ENCODE measurements at places on chromosomes 7 and 10.
A peak's percentile ranks its signal among the peaks of the same experiment; 100 is the strongest.

DNA sequence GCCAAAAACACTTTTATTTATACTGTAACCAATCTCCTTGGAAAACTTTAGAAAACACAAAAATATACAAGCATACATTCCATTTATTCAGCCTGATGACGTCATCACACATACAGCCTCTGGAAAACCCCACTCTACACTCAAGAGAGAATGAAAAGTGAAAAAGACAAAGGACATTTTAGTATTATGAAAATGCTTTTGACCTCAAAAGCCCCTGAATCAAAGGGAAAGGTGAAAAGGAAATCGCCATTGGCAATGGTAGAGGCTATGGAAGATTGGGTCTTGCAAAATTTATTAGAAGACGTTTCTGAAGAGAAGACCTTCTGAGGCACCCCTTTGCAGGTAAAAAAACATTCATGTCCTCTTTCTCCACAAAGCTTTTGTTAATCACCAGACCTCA is 82.9 kb upstream of the STRIP2 start:
- no peak for DNase-seq

GRCh38 chr7:27182861-27183681 is 2.0 kb downstream of the HOXA11 start:
- DNase-seq, result peak; percentile 9

GRCh38 chr10:112958275-112958995 is 8.4 kb downstream of the TCF7L2 start:
- no peak for DNase-seq

GRCh38 chr10:70315815-70316214 is 32.0 kb upstream of the NPFFR1 start:
- DNase-seq, result no peak

- no peak for DNase-seq
Observed at GRCh38 chr7:106206826-106207541, 77.8 kb downstream of the NAMPT start.

- DNase-seq, result peak; percentile 91
Observed at GRCh38 chr7:44847509-44847919, 373 bp downstream of the H2AZ2 start.

DNA sequence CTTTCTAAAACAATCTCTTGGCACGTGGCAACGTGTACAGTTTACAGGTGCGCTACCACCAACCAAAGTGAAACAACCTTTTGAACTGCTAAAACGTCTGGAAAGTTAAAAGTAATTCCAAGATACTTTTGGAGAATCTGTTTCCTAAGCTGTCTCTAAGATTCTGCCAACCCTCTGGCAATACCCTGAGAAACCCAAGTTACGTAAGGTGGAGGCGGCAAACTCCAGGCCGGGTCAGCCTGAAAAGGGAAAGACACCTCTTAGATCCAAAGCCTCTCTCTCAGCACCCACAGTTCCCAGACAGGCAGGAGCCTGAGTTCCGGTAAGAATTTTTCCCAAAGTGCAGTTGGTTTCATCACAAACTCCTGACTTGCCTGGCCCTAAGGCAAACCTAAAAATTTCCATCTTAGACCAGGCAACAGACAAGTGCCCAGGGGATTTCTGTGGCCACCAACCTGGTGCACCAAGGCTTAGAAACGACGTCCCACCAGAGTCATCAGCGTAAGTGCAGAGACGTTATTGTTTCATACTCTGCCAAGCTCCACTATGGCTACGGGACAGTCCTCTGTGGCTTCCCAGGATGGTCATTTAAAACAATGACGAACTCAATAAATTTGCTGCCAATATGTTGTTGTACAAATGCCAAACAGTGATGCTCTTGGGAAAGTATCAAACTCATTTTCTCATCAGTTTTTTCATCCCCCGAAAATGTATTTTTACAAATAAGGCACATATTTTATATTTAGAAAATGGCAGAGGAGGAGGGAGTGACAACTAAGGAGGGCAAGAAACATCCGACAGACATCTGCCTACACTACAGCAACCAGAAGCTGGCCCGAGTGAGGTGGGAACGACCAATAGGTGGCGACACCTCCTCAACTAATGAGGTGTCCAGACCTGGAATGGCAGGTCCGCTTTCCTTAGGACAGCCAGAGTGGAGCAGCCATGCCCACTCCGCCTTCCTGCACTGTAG is 205.8 kb upstream of the FRMD4A start:
- peak; percentile 67 for DNase-seq

- DNase-seq, result no peak
Observed at GRCh38 chr10:113113918-113114317, 163.9 kb downstream of the TCF7L2 start.

DNA sequence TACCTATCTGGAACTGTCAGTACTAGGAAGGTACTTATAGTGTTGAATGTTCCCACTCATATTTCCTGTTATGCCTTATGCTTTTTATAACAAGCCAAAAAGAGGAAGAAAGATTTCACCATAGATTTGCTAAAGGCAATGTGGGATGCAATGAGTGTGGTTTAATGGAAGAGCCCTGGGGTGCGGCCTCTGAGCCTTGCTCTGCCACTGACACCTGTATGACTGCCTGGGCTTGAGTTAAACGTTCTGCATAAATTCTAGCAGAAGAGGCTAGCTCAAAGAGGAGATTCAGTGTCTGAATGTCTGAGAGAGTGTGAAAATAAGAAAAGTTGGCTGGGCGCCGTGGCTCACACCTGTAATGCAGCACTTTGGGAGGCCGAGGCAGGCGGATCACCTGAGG is 143.8 kb downstream of the TPST1 start:
- DNase-seq, result no peak

- no peak for DNase-seq
Observed at GRCh38 chr7:148264933-148265557, 325.5 kb upstream of the C7orf33 start.

- DNase-seq, result no peak
Observed at GRCh38 chr7:18040196-18040595, 12.6 kb upstream of the PRPS1L1 start.

DNA sequence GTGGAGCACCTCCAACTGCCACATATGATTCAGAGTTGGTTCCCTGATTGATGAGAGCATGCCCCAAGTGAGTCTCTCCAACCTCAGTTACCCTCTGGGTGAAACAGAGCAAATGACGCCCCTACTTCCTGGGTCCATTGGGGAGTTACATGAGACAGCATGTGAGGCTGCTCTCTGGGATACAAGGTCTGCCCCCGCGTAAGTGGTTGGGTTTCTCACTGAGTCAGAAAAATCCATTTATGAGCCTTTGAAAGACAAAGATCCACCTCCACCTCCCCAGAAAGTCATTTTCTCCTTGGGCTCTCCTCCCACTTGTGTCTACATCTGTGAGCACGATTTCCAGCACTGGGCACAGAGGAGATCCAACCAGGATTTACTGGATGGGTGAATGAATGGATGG is 70.7 kb upstream of the DNAAF5 start:
- peak; percentile 25 for DNase-seq

GRCh38 chr10:69541463-69541862 is 31.8 kb downstream of the NEUROG3 start:
- no peak for DNase-seq

DNA sequence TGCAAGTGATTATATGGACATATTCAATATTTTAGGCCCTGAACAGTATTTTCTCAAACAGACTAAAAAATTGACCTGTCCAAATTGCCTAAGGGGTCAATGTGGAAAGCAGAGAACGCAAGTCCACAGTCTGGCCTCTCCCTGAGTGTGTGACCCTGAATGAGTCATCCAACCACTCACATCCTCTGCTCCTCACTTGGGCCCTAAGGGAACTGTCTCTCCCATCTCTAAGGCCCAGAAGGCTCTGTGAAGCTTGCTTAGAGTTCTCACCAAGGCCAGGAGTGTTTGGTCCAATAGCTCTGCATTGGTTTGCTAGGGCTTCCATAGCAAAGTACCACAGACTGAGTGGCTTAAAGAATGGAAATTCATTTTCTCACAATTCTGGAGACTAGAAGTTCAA is 155.1 kb downstream of the LSM5 start:
- DNase-seq, result no peak

DNA sequence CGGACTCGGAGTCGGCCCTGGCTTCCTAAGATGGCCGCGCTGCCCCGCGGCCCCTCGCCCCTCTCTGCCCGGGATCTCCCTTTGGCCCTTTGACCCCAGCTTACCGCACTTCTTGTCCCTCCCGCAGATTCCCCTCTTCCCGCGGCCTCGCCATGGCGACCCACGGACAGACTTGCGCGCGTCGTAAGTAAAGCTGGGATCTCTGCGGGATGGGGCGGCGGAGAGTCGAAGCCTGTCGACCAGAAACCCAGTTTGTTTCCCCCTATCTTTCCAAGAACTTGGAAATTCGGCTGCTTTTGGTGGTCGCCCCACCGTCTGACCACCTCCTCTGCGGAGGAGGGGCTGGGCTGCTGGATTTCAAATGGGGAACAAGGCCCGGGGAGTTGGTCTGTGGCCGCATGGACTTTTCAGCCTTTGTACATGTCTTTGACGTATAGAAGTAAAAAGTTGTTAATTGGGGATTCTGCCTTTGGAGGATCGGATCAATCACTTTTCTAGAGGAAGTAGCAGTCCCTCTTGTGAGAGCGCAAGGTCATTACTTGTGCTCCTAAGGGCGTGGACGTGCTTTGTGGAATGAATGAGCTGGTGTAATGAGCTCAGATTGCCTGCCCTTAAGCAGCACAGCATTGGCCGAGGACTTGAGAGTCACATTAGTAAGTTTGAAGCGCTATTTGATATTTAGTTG is 553 bp downstream of the VDAC2 start:
- DNase-seq, result peak; percentile 59

DNA sequence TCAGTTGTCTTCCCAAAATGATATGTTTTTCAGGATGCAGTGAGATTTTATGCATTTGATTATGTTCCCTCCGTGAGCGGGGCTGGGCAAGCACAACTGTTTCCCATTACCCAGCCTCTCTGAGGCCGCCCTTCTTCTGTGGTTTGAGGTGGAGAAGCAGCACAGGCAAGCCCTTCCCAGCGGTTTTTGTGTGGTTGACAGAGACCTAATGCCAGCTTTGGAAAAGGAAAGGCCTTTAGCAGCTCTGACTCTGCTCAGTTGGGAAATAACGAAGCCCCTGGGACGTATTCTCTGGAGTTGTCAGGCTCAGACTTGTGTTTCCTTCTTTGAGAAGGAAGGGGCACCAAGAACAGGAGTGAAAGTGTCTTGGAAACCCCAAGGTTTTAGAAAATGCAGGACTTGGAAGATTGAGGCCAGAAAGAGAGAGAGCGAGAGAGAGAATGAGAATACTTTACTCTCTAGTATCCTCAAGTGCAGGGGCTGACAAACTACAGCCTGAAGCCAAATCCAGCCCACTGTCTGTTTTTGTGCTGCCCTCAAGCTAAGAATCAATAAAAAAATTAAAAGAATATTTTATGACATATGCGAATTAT is 20.6 kb upstream of the PDCD4 start:
- DNase-seq, result no peak

- DNase-seq, result no peak
Observed at GRCh38 chr7:21278944-21279343, 148.9 kb upstream of the SP4 start.

DNA sequence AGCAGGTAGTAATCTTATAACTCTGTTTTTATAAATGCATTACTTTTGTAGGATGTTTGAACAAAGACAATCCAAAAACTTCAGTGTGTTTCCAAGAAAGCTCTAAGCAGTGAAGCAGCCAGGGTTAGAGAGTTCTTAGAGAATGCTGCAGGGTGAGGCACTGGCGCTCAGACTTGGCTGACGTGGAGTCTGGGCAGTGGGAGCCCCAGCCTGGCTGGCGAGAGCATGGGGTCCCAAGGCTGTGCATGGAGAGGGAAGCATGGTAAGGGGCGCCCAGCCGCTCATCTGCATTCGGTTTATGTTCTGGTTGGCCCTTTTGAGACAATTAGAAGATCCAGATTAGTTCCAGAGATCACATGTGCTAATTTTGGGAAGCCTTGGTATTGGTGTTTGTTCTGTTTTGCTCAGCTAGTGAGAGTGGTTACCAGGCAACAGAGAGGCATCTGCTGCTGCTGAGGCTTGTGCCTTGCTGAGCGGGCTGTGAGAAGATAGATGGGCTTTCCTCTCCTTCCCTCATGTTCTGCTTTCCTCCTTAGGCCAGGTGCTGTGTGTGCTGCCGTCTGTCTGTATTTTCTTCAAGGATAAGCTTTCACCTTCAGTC is 10.3 kb downstream of the SUN1 start:
- no peak for DNase-seq

DNA sequence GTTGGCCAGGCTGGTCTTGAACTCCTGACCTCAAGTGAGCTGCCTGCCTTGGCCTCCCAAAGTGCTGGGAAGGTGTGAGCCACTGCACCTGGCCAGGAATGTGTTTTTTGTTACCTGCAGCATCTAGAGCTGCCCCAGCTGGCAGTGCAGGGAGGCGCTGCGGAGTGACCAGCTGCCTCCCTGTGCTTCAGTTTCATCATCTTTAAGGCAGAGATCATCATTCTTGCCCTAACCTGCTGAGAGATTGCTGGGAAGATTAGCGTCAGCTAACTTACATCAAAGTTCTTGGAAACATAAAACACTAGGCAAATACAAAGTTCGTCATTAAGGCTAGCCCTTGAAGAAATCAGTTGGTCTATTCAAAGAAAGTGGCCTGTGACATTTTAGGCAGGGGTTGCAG is 2.3 kb downstream of the ZNF282 start:
- DNase-seq, result no peak

- no peak for DNase-seq
Observed at GRCh38 chr10:116654816-116655215, 34.1 kb downstream of the PNLIPRP2 start.

DNA sequence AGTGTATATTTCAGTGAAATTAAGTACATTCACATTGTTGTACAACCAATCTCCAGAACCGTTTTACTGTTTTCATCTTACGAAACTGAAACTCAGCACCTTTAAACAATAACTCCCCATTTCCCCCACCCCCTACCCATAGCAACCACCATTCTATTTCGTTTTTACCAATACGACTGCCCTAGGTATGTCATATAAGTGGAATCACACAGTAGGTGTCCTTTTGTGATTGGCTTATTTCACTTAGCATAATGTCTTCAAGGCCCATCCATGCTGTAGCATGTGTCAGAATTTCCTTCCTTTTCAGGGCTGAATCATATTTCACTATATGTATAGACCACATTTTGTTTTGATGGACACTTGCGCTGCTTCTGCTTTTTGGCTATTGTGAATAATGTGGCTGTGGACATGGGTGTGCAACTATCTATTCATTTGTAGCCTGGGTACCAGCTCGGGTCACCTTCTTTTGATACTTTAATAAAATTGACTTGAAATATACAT is 34.3 kb upstream of the DLG5 start:
- no peak for DNase-seq

- no peak for DNase-seq
Observed at GRCh38 chr10:131979336-131979735, 2.4 kb downstream of the BNIP3 start.

DNA sequence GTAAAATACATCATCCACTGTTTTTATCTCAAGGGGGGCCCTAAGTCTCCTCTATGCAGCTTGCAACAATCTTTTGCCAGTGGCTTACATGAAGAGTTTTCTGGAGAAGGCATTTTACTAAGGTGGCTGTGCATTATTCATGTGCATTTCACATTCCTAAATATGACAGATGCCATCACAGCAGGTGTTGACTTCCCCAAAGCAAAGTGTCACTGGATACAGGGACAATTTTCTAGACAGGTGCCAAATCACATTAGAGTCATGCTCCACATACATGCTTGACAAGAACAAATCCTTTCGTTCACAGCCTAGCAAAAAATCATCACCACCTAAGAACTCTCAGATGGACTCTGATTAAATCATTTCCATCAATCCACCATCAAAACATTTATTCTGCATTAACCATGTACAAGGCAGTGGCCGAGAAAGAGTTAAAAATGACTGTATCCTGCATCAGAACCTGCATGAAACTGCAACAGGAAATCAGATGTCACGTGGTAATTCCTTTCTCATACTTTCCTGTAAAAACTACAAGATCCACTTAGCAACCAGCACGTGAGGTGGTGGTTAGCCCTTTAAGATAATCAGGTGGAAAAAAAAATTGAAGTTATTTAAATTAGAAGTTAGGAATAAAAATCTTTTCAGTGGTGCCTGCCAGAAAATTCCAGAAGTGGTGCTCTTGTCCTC is 88.2 kb upstream of the AFAP1L2 start:
- DNase-seq, result peak; percentile 55

Data from activated CD4-positive, alpha-beta memory T cell treated with anti-CD3 and anti-CD28 coated beads for 36 hours (primary cell).